GM13977 (cell line): ENCODE measurements at places on chromosomes 2 and 18.

GRCh38 chr2:73736378-73736777 is 767 bp downstream of the TPRKB start:
- no peak for DNase-seq

- DNase-seq: no peak
Measured at GRCh38 chr2:203904022-203904421, 32.5 kb upstream of the ICOS start.

DNA sequence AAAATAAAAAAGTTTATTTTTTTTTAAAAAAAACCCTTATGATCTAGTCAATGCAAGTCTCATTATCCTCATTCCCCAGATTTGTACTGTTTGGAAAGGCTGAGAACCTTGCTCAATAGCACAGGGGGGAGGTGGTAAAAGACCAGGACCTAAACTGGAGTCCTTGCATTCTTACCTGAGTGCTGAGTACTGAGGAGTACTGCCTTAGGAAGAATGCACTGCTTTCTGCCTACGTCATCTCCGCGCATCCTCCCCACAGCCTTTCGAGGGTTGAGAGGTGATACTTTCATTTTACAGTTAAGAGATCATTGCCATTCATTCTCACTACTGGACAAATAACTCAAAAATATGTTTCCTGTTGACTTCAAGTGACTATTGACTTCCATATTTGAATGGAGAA is 73.8 kb downstream of the MAP3K20 start:
- DNase-seq: peak; percentile 38

DNA sequence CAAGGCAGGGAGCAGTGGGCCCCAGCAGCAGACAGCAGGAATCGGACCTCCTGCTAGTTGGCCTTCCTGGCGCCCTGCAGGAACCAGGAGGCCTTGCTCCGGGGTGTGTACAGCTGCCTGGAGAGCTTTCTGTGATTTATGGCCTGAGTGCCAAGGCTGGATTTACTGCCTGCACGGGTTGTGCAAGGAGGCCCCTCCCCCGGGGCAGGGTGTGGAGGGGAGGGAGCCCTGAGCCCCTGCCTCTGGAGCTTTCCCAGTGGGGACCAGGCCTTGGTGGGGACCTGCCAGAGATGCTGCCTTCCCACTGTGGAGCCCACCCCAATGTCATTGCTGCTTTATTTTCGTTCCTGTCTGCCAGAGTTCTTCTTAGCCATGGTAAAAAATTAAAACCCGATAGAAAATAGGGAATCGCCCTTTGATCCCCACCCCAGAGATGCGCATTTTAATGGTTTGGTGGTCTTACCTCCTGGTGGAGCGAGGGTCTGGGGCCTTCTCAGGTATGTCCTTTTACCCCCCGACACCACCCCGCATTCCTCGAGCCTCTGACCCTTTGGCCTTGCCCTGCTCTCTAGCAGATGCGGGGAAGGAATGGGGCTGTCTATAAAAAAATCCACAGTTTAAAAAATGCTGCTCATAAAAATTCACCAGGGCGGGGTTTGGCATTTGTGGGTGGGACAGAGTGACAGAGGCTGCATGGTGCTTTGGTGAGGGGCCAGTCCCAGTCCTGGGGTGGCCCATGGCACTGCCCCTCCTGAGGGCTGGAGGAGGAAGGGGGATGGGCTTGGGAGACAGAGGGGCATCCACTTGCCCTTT is 6.9 kb upstream of the RALB start:
- DNase-seq: no peak

DNA sequence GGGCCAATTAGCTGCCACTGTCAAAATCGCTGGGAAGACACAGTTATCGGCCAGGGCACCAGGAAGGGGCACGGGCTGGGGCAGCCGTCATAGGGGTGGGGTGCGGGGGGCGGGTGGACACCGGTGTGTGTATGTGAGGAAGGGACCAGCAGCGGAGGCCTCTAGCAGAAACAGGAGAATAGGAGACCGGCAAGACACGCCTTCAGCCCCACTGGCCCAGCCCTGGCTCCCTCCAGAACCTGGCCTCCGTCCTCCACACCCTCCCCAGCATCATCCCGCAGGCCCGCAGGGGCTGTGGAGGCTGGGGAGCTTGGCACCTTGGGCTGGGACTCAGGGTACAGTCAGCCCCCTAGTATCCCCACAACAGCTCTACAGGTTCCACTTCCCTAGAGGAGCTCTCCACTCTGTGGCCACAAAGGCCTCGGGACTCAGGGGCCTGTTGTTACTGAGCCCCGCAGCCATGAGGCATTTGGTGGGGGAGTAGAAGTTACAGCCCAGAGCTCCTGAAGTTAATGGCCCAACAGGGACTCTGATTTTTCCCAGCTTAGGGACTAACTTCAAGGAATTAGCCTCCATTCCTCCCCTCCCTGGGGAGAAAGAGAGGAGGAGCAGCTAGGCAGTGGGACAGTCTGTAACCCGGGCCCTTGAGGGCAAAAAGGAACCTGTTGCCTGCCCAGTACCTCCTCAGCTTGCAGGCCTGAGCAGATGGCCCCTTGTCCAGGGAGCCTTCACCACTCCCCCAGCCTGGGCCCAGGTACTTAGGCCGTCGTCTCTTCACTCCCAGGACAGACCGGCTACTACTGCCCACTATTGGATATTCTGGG is 19.9 kb downstream of the SH2D6 start:
- no peak for DNase-seq

- peak; percentile 22 for DNase-seq
Measured at GRCh38 chr2:165016772-165017411, 61.6 kb upstream of the SLC38A11 start.

DNA sequence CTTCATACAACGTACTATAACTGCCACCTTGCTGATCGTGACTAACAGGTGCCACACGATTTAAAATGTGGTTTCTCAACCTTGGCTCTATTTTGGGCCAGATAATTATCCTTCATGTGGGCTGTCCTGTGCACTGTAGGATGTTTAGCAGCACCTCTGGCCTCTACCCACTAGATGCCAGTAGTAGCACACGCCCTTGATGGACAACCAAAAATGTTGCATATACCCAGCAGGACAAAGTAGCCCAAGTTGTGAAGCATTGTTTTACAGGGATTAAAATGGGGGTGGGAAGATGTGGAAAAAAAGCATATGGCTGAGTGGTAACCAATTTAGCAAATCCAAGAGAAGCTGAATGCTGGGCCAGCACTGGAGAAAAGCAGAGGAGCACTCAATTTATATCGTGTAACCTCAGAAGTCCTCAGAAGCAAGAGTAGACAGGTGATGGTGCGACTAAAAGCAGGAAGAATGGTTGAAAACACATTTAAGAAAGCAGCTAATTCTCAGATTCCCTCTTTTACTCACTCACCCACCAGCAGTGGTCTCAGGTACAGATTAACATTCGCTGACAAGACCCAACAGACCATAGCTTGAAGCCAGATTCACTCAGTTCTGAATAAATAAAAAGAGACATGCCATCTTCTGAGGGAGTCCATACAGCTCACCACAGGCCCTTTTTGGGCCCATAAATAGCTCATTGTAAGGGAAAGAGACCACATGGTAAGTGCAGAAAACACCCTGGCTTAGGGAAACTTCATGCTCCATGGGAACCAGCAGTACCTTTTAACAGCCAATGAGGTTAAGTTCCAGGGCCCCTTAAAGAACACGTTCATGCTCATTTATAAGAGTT is 50.6 kb downstream of the RAPH1 start:
- peak; percentile 31 for DNase-seq

DNA sequence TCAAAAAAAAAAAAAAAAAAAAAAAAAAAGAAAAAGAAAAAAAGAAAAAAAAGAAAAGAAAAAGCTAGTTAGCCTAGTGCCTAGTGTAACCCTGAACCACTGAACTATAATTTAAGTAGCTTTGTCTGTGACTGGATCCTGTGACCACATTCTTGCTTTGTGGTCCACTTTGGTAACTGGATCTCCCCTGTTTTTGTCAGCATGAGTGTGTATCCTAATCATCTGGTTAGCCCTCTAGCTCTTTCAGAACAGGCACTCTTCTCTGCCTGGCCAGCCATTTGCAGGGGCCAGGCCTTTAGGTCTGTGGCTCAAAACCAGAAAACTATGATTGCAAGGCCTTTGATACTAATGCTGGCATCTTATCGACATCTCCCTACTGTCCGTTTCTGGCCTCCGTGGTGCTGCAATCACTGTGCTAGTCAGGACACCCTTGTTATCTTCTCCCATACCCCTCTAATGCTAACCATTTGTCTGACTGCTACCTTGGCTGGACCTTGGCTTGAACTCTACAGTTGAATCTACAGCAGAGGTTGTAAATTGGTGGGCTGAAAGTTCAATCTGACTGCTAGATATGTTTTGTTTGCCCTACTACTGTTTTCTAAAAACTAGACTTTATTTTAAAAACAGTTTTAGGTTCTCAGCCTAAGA is 40.5 kb downstream of the RBKS start:
- no peak for DNase-seq

- no peak for DNase-seq
Measured at GRCh38 chr2:185771396-185771795, 32.8 kb downstream of the FSIP2 start.

DNA sequence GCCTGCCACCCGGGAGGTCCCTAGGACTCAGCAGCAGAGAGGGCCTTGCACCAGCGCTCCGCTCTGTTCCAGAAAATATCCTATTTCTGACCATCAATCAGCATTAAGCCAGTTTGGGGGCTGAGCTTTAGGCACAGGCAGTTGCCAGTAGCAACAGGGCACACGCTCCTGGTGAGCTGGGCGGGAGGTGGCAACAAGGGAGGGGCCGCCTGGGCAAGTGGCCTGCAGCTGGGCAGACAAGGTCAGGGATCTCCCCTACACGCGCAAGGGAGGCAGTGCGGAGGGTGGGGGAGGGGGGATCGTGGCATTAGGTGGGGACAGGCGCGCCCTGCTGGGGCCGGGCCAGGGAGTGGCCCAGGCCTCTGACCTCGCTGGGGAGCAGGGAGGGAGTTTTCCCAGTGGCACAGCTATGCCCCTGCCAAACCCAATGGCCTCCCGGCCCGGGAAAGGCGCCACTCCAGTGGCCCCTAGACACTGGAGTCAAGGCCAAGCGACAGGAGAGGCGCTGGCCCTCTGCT is 302.8 kb downstream of the NCKAP5 start:
- no peak for DNase-seq

DNA sequence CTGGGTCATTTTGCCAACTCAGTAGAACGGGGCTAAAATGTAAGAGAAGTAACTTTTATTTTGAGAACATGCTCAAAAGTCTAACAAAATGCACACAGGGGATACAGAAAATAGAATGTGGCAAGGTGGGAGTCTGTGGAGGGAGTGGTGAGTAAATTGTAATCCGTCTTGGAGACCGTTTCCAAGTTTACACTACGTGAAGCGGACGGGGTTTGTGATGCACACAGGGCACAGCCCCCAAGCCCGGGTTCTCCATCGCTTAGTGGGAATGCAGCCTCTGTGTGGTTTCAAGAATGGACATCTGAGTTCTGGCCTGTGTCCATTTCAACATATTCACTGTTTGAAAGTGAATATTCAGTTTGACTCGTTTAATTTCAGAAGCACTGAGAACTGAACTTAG is 65.0 kb upstream of the TMEM18 start:
- DNase-seq: no peak

GRCh38 chr18:74399091-74399887 is 57.8 kb downstream of the DIPK1C start:
- DNase-seq: no peak

- peak; percentile 84 for DNase-seq
Measured at GRCh38 chr2:172103471-172104272, 972 bp upstream of the DLX2 start.

DNA sequence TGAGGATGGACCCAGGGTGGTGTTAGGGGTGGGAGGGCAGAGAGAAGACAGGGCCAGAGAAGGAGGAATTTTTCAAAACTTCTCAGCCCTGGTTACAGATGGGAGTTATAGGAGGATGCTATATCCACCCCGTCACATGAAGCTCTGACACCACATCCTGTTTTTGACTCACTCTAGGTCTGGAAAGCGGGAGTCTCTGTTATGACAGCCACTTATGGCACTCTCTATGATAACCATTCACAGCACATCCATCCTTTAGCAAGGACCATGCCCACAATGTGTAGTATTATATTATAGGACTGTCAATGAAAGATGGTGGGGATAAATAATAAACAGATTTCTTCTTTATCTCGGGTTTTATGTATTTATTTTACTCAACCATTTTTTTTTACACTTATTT is 461.2 kb downstream of the CDH2 start:
- DNase-seq: no peak

DNA sequence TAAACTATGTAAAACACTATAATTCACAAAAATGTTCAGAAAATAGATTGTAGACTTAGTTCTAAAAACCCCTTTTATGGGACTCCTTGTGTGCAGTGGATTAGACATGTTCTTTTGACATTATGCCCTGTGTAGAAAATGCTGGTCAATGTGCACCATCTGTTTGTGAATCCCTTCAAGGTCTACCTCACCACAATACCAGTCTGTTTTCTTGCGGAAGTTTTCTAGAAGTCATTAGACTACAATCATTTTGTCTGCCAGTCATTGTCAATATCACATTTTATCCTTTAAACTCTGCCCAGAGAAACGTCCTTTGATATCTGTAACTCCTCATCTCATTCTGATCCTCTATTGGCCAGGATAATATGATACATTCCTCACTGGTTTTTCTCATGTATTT is 7.8 kb downstream of the ITGA4 start:
- no peak for DNase-seq

- no peak for DNase-seq
Measured at GRCh38 chr18:74715865-74716712, 118.4 kb downstream of the ZNF407 start.

DNA sequence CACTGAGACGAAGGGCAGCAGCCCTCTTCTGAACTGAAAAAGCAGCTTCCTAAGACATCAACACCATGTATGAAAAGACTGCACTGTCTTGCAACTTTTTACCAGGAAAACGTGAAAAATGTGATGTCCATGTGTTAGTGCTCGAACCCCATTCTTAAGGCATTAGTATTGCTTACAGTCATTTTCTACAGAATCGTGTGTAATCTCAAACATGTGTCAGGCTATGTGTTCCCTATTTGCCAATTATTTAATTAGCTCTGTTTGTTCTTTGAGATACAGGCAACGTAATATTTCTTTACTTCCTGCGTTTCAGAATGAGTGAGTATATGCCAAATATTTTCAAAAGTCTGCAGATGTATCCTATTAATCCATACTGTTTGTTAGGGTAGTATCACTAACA is 307.7 kb upstream of the CCDC68 start:
- DNase-seq: no peak

- no peak for DNase-seq
Measured at GRCh38 chr2:51919395-51919794, 887.5 kb upstream of the NRXN1 start.

DNA sequence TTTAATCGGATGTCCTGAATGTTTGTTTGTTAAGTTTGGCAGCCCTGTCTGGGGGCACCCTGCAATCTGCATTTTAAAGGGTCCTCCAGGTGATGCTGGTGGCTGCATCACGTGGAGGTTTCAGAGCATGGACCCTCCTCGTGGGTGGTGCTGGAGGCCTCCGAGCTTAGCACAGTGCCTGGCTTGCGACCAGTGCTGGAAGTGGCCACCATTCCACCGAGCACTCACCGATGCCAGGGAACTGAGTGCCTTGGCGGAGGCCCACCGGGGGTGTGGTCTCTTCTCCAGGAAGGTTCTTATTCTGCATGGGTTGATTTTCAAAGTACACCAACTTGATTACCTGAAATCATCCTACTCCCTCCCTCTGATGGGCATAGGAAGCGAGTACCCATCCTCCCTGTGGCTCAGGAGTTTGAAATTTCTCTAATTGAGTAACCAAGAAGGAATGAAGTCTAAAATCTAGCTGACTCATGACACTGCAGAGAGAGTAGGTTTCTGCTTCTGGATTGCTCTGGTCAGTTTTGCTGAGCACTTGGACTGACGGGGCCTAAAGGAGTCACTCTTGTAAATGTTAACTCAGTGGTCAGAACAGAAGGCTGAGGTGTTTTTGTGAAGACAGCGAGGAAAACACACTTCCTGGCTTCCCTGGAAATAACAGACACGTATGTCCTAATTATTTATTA is 58.1 kb upstream of the SLC66A3 start:
- no peak for DNase-seq
